ENCODE measurements at places on chromosomes 5 and 9.

- no peak for DNase-seq
Observed at GRCh38 chr5:93580063-93580926, 724 bp downstream of the NR2F1-AS1 start.

GRCh38 chr9:31302620-31303418 is 1081.6 kb upstream of the ACO1 start:
- DNase-seq = no peak

- DNase-seq = no peak
Observed at GRCh38 chr5:170745481-170746071, 37.9 kb upstream of the GABRP start.

DNA sequence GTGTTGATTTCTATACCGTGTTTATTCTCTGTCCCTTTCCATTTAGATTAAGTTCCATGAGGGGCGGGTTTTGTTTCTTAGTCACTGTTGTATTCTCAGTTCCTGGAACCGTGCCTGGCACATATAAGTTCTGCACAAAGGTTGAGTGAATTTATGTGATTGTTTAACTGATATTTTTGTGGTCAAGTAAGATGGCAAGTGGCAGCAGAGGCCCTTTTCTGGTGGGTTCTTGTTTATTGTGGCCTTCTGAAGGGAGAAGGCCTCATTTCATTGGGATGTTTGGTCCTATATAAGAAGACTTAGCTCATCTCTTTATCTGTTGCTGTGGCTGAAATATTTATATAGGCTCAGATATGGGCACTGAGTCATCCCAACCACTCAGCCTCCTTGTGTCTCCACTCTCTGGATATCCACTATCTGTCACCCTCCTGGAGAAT is 262.5 kb downstream of the PSAT1 start:
- no peak for DNase-seq

GRCh38 chr9:20023210-20023905 is 234.5 kb upstream of the SLC24A2 start:
- DNase-seq = no peak

DNA sequence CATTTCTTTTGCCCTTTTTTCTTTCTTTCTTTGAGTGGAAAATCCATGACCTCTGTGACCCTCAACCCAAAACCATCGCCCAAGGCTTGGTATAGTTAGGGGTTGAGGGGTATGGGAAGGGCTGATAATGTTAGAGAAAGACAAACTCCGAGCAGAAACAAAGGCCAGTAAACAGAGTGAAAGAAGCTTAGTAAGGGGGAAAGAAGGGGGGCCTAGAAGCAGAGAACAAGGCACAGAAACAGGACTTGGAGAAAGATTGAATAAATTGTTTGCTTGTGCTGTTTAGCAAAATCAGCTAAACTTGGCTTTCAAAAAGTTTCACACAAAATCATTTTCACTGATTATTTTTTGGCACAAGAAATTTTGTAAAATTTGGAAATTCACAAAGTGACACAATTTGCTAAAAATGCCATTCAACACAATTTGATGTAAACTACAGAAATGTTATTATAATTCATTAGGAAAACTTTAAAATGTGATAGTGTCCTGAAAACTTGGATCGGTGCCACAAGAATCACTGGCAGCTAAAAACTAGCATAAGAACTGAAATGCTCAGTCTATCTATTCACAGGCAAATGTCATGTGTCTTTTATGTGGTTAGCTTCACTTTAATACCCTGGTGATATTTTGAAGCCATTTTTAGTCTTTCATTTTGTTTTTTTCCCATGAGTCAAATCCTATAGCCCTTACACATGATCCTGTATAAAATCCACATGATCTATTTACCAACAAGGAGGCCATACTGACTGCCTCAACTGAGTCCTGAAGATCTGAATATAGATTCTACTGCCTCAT is 276.4 kb downstream of the NR2F1-AS1 start:
- DNase-seq = no peak

GRCh38 chr5:96871686-96872085 is 4.6 kb upstream of the ERAP2 start:
- no peak for DNase-seq

- DNase-seq = no peak
Observed at GRCh38 chr5:16809395-16810207, 126.5 kb downstream of the MYO10 start.

- no peak for DNase-seq
Observed at GRCh38 chr5:132265336-132266030, 8.0 kb downstream of the PDLIM4 start.

DNA sequence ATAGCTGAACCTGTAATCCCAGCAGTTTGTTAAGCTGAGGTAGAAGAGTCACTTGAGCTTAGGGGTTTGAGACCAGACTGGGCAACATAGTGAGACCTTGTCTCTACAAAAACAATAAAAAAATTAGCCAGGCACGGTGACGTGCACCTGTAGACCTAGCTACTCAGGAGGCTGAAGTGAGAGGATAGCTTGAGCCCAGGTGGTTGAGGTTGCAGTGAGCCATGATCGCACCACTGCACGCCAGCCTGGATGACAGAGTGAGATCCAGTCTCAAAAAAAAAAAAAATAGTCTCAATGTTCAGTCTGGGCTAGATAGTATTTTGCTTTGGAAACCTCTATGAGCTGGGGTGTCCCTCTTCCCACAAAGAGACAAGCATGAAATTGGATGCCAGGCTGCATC is 51.9 kb upstream of the IQGAP2 start:
- DNase-seq = no peak

DNA sequence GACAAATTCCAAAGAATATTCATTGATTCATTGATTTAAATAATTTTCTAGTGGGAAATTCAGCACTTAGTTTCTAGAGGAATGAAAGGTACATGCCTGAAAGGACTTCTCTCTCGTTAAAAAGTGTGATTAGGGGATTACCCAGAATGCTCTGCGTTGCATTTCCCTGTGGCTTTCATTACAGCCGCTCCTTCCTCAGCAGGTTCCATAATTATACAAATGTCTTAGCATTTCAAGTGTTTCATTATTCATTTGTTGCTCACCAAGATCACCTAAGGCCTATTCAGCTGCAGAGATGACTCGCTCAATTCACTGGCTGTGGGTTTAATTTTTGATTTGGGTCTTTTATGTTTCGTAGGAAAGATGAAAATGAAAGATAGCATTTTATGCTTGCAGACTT is 52.8 kb downstream of the SPATA31C2 start:
- no peak for DNase-seq

- DNase-seq = no peak
Observed at GRCh38 chr9:10661994-10662393, 49.2 kb upstream of the PTPRD start.

DNA sequence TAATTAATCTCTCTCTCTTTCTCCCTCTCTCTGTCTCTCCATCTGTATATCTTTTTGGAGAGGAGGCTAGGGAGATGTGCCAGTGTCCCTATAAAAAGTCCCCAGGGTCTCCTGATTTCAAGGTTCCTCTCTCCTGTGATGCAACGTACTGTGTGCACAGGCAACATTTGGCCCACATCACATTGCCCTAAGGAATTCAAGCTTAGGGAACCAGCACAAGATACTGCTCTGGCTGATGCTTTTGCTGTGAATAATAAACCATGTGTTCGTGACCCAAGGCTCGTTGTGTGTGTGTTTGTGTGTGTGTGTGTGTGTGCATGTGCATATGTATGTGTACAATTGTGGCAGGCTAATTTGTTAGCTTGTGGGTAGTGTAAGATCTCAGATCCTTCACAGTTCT is 9.7 kb downstream of the SPATA9 start:
- no peak for DNase-seq

- DNase-seq = peak; percentile 42
Observed at GRCh38 chr5:175718401-175719108, 60.7 kb downstream of the HRH2 start.

DNA sequence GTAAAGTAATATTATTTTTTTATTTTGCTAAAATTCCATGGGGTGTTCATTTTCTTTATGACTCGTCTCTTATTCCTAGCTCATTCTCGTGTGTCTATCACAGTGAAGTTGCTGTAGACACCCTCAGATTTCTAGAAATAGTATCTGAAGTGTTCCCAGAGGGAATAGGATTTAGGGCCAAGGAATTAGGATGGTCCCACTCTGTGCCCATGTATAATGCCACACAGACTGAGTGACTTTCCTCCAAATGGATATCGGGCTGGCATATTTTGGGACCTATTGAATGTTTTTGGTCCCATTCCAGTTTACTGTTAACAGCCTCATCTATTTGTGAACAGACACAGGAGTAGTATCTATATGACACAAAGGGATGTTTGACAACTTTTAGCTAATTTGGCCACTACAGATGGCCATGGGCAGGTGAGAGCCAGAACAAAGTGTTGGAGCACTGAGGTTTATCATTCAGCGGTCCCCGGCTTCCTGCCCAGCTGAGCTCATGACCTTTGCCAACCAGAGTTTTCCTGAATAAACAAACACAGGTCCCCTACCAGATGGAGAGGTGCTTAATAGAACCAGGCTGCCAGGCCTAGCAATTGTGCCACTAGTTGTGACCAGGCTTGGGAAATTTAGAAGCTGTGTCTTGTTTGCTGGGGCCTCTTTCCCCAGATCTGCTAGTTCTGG is 46.9 kb downstream of the MAP1B start:
- DNase-seq = no peak

DNA sequence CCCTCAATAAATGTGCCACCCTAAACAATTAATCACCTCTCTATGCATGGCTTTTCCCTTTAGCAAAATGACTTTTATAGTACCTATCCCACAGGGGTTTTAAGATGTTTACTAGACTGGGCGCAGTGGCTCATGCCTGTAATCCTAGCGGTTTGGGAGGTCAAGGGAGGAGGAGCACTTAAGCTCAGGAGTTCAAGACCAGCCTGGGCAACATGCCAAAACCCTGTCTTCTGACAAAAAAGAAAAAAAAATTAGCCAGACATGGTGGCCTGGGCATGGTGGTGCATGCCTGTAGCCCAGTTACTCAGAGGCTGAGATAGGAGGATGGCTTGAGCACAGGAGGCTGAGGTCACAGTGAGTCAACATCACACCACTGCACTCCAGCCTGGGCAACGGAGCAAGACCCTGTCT is 13.5 kb downstream of the SH3TC2 start:
- DNase-seq = no peak

GRCh38 chr5:64954518-64954917 is 185.8 kb downstream of the CWC27 start:
- DNase-seq = no peak

- no peak for DNase-seq
Observed at GRCh38 chr9:31776471-31776870, 608.0 kb upstream of the ACO1 start.

GRCh38 chr5:53333160-53333559 is 147.3 kb upstream of the FST start:
- DNase-seq = no peak

GRCh38 chr5:142767911-142768310 is 2.3 kb upstream of the ARHGAP26 start:
- no peak for DNase-seq

DNA sequence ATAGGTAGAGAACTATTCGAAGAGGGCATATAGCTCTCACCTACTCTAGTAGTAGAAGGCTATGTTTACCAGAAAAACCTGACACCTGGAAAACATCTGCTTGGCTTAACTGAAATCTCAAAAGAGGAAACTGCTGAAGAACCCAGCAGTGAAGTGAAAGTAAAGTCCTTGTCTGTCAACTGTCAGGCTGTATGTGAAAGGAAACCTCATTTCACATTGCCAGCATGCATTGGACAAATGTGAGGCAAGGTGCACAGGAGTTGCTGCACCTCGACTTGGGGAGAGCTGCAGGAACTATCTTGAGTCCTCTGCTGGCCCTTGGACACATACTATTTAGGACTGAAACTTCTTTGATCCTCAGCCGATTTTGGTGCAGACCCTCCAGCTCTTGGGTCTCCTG is 53.3 kb downstream of the NREP start:
- no peak for DNase-seq

DNA sequence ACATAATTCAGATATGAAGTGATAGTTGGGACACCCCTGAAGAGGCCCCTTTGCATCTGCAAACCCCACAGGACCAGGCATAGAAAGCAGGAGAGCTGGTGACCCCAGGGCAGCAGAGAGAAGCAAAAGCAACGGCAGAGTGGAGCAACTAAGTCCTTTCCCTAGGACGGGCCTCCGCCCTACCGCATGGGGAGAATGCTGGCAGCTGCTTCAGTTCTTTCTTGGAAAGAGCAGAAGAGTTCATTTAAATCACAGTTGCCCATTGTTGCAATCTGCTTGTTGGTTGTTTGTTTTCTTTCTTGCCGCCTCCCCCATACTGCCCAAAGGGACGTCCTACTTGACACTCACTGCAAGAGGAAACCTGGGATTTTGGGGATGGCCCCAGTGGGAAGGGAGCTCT is 126.2 kb downstream of the ADAMTS16 start:
- DNase-seq = no peak

GRCh38 chr9:108019821-108020220 is 530.3 kb upstream of the KLF4 start:
- no peak for DNase-seq

GRCh38 chr9:113837334-113837733 is 38.8 kb upstream of the ZNF618 start:
- DNase-seq = no peak

DNA sequence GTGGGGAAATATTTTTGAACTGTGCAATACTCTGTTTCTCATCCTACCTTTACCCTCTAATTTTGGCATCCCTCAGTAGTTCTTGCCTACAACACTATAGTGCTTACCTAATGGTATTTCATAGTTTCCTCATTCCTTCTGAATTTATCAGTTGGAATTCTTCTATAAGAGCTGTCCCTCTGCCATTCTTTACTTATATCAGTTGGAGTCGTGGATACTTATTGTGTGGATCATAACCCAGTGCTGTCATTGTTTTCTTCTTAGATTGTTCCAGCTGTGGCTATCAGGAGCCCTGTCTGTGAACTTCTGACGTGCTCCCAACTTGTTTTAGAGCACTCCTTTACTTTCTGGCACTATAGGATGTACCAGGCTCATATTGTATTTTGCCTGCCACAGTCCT is 146.1 kb upstream of the OTULINL start:
- DNase-seq = no peak

- DNase-seq = no peak
Observed at GRCh38 chr5:112848116-112848811, 12.8 kb upstream of the SRP19 start.

- DNase-seq = no peak
Observed at GRCh38 chr5:83856881-83857280, 136.2 kb upstream of the HAPLN1 start.

GRCh38 chr9:89740722-89741121 is 135.9 kb downstream of the GADD45G start:
- no peak for DNase-seq

GRCh38 chr9:86821006-86821845 is 126.1 kb downstream of the GAS1 start:
- no peak for DNase-seq

GRCh38 chr5:147479949-147480348 is 29.9 kb downstream of the DPYSL3 start:
- DNase-seq = no peak

GRCh38 chr5:96157077-96157780 is 195.6 kb upstream of the ELL2 start:
- no peak for DNase-seq

DNA sequence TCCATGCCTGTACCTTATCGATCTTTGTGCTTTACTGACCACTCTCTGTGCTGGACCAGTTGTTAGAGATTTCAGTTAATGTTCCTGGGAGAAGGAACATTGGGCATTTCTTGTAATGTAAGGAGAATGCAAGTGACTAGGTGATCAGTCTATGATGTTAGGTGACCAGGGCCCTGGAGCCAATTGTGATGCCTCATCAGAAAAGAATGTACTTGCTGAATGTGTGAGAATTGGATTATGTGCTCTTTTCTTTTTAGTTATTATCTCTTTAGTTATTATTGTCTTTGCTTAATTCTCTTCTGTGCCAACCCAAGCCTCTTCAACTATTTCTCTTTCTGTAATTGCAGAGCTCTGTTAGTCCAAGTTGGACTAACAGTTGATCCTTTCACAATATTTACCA is 92.9 kb downstream of the LRRC70 start:
- no peak for DNase-seq

- no peak for DNase-seq
Observed at GRCh38 chr9:111728143-111728542, 66.6 kb downstream of the SHOC1 start.
